Motor neuron (in vitro differentiated cells): ENCODE measurements at places on chromosomes 1 and 21.

GRCh38 chr1:160413716-160414115, 13.4 kb downstream of the VANGL2 start:
- ATAC-seq, result no peak

GRCh38 chr1:18093646-18094045, 14.0 kb upstream of the IGSF21 start:
- no peak for ATAC-seq

DNA sequence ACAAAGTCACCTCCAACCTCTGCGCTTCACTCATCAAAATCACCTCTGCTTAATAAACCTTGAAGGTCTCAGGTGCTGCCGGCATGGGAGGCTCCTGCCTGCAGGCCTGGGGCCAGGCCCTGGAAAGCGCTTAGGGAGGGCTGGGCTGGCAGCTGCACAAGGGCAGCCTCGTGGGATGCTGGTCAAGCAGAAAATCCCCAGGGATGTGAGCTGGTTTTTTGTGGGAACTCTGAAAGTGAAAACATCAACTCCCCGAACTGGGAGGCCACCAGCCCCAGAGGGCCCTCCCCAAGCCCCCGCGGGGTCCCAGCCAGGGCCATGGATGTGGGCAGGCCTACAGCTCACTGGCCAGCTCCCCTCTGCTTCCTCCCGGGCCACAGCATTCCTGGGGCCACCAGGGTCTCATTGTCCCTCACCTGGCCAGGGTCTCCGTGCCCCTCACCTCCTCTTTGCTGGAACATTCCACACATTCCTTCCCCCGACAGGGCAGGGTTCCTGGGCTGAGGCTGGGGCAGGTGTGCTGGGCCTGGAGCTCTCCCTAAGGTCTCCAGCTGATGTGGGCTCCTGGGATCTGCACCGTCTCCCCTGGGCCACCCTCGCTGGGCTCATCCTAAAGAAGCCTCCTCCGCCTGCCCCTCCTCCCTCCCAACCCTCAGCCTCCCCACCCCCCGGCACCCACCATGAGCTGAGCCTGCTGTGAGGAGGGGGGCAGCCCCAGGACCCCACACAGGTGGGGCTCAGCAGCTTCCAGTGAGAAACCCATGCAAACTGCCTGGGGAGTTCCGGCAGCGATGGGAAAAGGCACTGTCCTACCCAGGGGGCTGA, 36.0 kb upstream of the POFUT2 start:
- ATAC-seq, result no peak

GRCh38 chr1:151325231-151325630, 2.0 kb downstream of the PI4KB start:
- ATAC-seq, result no peak

GRCh38 chr1:160629286-160630210, 17.3 kb downstream of the SLAMF1 start:
- ATAC-seq, result no peak

DNA sequence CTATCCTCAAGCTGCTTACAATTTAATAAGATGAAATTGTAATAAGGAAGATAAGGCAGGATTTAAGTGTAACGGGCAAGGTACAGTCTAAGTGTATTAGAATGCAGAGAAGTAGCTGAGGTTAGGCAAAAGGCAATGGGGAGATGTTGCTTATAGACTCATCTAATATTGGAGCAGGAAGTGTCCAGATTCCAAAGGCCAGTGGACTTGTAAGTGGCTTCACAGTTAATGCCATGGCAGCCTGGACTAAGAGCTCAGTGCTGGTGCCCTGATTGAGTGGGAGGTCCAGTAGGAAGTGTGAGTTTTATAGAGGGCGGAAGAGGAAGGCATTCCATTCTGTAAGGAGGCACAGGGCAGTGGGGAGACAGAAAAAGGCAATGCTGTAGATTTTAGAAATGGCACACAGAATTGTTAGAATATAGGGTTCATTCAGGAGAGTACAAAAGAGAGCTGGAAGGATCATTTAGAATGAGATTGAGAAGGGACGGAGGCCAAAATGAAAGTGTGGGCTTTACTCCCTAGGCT, 12.6 kb downstream of the MAP3K21 start:
- ATAC-seq, result no peak

DNA sequence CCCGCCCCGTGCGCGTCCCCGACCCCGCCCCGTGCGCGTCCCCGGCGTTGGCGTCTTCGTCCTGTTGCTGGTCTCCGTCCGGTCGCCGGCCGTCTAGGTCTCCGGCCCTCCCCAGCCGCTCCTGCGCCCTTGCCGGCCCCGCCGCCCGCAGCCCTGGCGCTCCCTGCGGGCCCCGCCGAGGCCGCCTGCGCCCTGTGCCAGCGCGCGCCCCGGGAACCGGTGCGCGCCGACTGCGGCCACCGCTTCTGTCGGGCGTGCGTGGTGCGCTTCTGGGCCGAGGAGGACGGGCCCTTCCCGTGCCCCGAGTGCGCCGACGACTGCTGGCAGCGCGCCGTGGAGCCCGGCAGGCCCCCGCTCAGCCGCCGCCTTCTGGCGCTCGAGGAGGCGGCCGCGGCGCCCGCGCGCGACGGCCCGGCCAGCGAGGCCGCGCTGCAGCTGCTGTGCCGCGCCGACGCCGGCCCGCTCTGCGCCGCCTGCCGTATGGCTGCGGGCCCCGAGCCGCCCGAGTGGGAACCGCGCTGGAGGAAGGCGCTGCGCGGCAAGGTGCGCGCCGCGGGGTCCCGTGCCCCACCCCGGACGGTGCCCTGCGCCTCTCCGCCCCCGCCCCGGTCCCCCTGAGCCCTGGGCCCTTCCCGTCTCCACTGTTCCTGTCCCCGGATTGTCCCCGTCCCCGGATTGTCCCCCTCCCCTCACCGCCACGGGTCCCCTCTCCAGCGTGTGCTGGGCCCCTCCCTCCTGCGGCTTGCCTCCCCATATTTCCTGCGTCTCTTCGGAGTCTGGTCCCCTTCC, at the start of gene RNF187:
TSS of gene RNF187 (plus strand) at position 47 of the 789 bp plus-strand sequence.
- peak; percentile 6 for ATAC-seq

DNA sequence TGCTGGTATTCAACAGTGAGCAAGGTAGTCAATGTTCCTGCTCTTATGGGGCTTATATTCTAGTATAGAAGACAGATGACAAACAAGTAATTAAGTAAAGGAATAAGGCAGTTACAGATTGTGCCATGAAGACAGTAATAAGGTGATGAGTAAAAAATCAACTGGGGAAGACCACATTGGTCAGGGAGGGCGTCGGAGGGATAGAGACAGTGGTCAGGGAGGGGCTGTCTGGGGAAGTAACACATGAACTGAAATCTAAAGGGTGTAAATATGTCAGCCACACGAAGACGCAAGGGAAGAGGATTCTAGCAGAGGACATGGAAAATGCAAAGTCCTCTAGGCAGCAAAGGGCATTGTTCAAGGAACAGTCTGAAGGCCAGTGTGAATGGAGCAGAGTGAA, 10.1 kb downstream of the IL12RB2 start:
- ATAC-seq, result no peak

GRCh38 chr21:45767071-45768006, 123.8 kb downstream of the PCBP3 start:
- ATAC-seq, result no peak

DNA sequence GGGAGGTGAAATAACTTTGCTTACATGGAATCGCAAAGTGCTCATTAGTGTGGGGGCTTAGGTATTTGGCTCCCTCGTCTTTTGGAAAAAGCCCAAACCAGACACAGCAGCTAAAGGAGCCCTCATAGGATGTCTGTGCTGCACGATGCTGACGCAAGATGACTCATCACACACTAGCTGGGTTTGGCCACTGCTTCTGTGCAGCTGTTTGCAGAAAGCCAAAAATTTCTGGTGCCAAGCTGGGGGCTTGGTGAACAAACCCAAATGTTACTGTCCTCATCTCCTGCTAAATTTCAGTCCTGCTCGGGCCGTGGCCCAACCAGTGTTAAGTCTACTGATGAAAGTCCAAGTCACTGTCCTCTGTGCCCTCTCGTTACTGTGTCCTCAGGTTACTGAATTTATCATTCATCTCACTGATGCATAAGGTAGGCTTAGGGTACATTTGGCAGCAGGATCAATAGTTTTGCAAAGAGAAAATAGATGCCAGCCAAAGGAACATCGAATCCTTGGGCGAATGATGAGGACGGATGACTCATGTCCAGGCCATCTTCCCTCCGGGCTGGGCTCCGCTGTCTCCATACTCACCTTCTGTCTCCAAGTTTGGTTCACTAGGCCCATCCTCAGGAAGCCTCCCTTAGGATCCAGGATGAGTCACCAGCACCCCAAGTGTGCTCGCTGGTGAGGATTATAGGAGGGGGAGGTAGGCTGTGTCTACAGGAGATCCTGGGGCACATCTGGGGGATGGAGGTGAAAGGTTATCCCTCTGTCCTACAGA, 177.7 kb downstream of the ADSS2 start:
- peak; percentile 95 for ATAC-seq

- ATAC-seq, result no peak
Observed at GRCh38 chr21:16086121-16086520, 356.3 kb downstream of the USP25 start.

GRCh38 chr1:179808503-179808902, 65.4 kb downstream of the FAM163A start:
- ATAC-seq, result no peak

- no peak for ATAC-seq
Observed at GRCh38 chr1:214136324-214136919, 144.5 kb upstream of the SMYD2 start.

- no peak for ATAC-seq
Observed at GRCh38 chr1:173017792-173018191, 32.9 kb downstream of the TNFSF18 start.

DNA sequence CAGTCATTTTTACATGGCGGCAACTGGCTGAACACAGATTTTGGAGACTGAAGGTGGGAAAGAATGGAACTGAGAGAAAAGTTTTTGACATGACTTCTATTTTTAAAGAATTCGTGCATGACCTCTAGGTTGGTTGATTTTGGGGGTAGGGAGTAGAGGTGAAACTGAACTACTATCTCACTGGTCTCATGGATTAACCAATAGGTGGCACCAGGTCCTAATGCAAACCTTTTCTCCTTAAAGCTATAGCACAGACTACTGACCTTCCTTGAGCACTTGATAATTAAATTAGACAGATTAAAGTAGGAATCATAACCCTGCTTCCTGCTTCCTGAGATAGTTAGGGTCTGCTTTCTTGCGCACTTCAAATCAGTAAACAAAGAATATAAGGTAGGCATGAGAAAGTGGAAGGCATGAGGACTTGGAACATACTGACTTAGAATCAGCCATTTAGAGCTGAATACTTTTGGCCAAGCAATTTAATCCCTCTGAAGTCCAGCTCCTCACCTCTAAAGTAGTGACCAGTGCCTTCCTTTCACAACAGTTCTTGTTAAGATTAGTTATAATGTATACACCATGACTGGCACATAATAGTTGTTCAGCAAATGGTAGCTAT, 206.0 kb downstream of the CENPF start:
- peak; percentile 57 for ATAC-seq

DNA sequence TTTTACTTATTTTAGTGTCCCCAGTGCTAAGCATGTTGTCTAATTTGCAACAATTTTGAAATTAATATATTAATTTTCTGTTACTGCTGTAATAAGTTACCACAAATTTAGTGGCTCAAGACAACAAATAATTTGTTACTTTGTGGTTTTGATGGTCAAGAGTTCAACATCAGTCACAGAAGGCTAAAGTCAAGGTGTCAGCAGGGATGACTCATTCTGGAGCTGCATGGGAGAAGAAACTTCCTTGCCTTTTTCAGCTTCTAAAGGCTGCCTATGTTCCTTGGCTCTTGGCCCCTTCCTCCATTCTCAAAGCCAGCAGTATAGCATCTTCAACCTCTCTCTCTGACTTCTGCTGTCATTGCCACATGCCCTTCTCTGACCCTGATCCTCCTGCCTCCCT, 271.8 kb downstream of the HLX start:
- no peak for ATAC-seq
